Right renal pelvis (tissue), 4 donors: ENCODE measurements at places on chromosomes 12 and 14. TPM values are rescaled to one million over a fixed set of nuclear protein-coding genes. Genes with fewer than 3 reads are reported as not detected.

- no peak for DNase-seq
These were observed 19.4 kb upstream of the SNX6 start for GRCh38 chr14:34649344-34649743.

DNA sequence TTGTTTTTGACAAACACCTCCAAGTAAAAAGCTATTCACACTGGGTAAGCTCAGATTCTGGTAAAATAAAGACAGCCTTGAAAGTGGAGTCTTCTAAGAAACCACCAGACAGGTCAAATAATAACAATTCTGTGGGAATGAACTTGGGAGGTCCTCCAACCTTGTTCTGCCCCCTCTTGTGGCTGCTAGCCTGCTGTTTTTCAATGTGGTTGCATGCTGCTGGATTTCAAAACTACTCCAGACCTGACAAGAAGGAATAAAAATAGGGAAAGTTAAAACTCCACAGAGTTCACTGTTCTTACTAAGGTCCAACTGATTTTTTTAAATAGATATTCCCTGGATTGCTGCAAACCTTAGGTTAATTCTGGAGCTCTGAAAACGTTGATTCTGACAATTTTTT is 32.2 kb upstream of the RIN3 start:
- DNase-seq, result no peak

GRCh38 chr14:37157987-37158386 is 14.4 kb downstream of the SLC25A21 start:
- no peak for DNase-seq

HRK gene
- 0.35 TPM for polyA plus RNA-seq

GRCh38 chr12:94699801-94700200 is 49.4 kb upstream of the TMCC3 start:
- no peak for DNase-seq

IAPP gene
- not detected for polyA plus RNA-seq

DLGAP5 gene
- 28.1 TPM for polyA plus RNA-seq

- peak; percentile 50 for DNase-seq
These were observed 153.5 kb upstream of the MAX start for GRCh38 chr14:65255583-65256461.

DNA sequence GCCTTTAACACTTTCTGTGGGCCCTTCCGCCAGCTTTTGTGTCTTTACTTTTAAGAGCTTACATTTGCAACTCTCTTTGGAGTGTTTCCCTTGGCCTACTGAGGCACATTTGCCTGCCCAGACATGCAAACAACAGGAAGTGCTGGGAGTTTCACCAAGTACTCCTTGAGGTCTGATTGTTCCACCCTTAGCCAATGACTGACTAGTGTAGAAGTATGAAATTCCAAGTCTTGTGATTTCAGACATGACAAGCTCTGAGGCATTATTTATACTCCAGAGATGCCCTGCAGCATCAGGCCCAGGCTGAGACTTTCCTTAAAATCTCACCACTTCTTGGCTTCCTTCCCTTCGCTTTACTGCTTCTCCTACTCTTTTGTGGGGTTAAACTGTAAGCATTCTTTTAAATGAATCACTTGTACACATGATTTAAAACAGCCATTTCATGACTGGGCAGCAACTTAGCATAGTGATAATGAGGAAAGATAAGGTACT is 174.1 kb downstream of the SLC6A15 start:
- DNase-seq, result no peak

PEBP1 gene
- polyA plus RNA-seq, result 322 TPM

SPIC gene
- polyA plus RNA-seq, result not detected

- DNase-seq, result no peak
These were observed 11.6 kb downstream of the KMT2D start for GRCh38 chr12:49048953-49049352.

DNA sequence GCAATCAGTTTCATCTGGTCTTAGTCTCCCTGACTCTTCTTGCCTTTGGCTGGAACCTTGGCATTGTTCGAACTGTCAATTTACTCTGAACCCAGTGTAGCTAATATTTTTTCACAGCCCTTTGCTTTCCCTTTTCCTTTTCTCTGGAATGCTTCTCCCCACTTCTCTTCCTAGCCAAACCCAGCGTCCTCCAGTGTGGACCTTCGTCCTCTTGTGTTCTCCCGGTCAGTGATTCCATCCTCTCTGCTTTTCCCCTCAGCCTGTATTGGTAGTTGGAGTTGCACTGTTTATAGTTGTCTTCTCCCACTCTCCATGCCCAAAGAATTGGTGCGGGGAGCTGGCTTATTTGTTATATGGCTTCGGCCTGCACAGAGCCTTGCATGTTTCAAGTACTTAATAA is 9.4 kb downstream of the ACVR1B start:
- no peak for DNase-seq

RAD51AP1 gene
- polyA plus RNA-seq, result 32.9 TPM

PEX5 gene
- 49.4 TPM for polyA plus RNA-seq

DHRS2 gene
- 32.4 TPM for polyA plus RNA-seq

DNA sequence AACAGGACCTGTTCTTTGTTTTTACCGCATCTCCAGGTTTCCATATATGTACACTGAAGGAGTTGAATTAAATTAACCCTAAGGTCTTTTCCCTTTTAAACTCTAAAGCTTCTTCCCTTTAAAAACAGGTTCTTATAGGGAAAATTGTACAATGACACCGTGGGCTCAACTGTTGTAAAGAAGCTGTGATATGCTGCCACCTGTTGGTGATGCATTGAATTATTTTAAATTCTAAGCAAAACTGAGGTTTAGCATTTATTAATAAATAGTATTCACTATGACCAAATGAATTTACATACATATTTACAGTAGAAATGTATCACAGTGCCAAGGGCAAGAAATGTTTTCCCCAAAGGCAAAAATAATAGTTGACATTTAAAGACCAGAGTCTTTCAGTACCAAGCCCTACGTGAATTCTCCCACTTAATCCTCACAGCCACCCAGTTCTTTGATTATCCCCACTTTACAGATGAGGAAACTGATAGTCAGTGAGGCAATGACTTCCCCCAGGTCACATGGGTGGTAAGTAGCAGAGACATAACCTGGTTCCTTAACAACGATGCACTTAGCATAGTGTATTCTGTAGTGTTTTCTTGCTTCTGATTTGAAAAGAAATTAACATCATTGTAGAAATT is 35.7 kb upstream of the TMEM263 start:
- DNase-seq, result peak; percentile 46

DNA sequence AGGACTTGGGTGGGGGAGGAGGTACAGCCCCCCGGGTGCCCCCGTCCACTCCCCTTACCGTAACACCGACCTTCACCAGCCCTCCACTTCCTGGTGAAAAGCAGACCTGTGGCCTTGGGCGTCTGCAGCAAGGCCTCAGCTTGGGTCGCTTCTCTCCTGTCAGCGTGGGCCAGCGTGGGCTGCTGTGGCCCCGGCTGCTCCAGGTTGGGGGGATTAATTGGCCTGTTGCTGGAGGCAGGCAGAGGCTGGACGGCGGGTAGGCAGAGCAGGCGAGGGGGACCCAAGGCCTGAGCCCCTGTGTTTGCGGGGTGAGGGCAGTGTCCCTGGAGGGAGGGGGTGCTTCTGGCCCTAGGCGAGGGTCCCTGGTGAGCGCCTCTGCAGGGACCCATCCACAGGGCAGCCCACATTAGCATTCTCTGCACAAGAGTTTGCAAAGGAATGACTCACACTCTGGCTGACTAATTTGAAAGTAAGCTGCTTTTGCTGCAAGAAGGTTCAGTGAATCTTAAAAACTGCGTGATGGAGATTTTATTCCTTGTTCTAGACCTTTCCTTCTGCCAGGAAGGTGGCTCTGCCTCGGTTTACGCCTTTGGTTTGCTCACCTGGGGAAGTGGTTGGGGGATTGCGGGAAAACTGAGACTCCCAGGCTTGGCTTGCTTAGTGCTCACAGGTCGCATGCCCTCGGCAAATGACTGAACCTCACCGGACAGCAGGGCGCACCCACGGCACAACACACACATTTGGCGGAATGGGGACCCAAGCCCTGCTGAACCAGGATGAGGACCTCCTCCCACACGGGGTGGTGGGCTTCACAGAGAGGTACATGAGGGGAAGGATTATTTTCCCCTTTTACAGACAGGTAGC is 37.9 kb upstream of the DLK1 start:
- no peak for DNase-seq

DNA sequence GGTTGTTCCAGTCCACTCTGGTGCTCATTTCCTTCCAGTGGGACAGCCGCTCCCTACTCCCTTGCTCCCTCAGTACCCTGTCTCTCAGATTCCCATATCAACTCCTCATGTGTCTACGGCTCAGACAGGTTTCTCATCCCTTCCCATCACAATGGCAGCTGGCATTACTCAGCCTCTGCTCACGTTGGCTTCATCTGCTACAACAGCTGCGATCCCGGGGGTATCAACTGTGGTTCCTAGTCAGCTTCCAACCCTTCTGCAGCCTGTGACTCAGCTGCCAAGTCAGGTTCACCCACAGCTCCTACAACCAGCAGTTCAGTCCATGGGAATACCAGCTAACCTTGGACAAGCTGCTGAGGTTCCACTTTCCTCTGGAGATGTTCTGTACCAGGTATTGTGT is 69.9 kb downstream of the RAD52 start:
- no peak for DNase-seq

GRCh38 chr12:12673296-12673695 is 22.7 kb downstream of the GPR19 start:
- no peak for DNase-seq

POTEG gene
- 0.07 TPM for polyA plus RNA-seq

GRCh38 chr12:20602641-20603391 is 92.3 kb upstream of the SLCO1C1 start:
- DNase-seq, result no peak

- no peak for DNase-seq
These were observed 39.4 kb upstream of the BMP4 start for GRCh38 chr14:53996041-53996440.

GRCh38 chr14:58744801-58745394 is 107.1 kb downstream of the DACT1 start:
- no peak for DNase-seq

CLEC1B gene
- 3.3 TPM for polyA plus RNA-seq

ABCC9 gene
- polyA plus RNA-seq, result 21.7 TPM

PHETA1 gene
- polyA plus RNA-seq, result 12.8 TPM

DNA sequence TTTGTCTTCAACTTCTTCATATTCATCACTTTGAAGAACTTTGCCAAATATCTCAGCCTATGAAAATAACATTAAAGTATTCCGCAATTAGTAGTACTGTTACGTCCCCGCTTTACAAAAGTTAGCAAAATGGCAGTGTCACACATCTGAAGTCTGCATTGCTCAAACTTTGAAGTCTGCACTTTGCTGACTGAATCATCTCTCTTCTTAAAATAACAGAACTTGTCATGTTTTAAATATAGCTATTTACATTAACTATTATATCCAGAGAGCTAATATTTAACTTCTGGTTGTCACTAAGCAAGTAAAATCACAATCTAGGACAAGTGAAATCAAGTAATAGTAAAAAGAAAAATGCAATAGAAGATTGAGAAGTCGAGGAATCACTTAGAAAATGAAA is 34.5 kb downstream of the IPO8 start:
- DNase-seq, result no peak

DNA sequence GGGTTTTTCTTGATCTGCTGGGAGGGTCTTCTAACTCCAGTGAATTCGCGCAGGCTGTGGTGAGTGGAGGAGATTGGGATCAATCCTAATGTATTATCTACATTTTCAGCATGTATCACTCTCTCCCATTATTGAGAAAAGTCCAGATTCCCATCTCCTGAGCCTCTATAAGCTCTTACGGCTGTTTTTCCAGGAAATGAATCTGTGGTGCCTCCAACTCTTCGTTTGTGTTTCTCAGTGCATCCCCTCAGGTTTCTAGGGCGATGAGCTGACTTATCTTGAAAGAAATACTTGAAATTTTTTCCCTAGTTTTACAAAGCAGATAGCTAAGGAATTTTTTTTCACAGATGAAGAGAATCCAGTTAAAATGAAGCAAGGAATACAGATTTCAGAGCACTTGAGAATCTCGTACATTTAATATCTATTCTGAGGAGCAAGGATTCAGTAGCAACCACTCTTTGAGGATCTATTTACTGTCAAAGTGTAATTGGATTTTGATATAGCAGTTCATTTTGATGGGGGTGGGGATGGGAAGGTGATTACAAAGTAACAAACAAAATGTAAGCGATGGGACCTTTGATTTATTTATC is 138.7 kb downstream of the BRMS1L start:
- no peak for DNase-seq

DNA sequence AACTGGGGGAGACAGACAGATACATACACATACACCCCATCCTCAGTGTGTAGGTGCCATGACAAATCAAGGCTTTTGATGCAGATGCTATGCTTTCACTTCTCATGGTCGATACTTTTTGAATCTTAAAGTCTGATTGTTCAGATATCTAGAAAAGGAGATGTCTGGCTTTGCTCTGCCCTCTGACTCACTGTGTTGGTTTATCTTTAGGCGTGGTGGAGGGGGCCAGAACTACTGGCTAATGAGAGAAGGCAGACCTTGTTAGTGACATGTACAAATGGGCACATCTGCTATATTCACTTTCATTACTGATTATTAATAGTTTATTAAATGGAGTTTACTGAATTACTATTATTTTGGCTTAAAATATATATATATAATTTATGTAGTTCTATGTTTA is 444.3 kb upstream of the RGS6 start:
- no peak for DNase-seq

HCAR1 gene
- 2.4 TPM for polyA plus RNA-seq

- DNase-seq, result no peak
These were observed 110.9 kb downstream of the PPP2R5E start for GRCh38 chr14:63432228-63432627.

SLC8A3 gene
- polyA plus RNA-seq, result 0.24 TPM

GLIPR1 gene
- 13.8 TPM for polyA plus RNA-seq

RILPL1 gene
- 16.4 TPM for polyA plus RNA-seq

GRCh38 chr12:127245437-127245836 is 1021.5 kb upstream of the TMEM132C start:
- no peak for DNase-seq

DNA sequence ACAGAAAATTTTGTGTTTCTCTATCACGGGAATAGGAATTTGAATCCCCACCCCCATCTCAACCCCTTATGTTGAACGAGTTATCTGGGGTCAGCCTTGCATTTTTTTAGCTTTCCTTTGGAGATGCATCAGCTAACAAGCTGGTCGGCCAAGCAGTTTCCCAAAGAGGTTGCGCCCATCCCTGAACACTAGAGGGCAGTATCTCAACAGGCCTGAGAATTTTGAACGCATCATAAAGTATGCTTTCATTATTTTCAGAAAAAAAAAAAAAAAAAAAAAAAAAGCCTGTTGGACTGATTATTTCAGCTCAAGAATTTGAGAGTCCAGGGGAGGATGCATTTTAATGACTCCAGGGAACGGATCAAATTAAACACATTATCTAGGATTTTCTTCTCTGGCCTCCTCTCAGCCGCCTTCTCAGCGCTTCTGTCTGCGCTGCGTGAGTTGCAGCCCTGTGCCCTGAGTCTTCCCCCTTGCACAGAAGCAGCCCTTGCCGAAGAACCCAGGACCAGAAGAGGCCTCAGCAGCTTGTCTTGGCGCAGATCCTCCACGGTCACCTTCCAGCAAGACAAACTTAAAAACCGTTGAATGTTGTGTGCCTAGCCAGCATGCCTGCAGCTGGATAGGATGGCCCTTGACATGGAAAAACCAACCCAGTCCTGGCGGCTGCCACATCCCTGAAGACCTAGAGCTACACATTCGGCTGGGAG is 76.6 kb upstream of the GZMB start:
- DNase-seq, result peak; percentile 42

MORN3 gene
- 1.8 TPM for polyA plus RNA-seq

- no peak for DNase-seq
These were observed 320.2 kb upstream of the OR4E1 start for GRCh38 chr14:21993837-21994236.
